ENCODE measurements at places on chromosomes 7 and 10.

GRCh38 chr7:76505168-76506080 is 4.9 kb upstream of the UPK3B start:
- DNase-seq, result no peak

DNA sequence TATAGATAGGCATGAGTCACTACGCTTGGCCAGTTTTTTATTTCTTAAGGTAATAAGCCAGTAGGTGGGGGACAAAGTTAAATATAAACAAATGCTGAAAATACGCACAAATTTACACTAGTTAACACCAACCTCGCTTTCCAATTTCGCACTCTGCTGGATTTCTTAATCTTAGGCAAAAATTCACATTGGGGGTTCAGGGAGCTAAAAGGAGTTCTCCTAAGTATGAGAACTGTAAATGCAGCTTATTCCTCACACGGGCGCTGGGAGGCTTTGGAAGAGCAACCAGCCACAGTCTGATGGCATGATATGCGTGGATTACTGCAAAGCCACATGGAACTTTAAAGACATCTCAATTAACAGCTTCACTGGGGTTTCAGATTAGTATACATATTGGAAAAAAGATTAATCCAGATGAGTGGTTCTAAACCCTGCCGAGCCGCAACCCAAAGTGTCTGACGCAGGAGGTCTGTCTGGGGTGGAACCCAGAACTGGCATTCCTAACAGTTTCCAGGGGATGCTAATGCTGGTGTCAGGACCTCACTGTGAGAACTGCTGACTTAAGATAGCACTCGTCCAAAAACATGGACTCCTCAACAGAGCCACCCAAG is 16.2 kb downstream of the TNS3 start:
- no peak for DNase-seq

DNA sequence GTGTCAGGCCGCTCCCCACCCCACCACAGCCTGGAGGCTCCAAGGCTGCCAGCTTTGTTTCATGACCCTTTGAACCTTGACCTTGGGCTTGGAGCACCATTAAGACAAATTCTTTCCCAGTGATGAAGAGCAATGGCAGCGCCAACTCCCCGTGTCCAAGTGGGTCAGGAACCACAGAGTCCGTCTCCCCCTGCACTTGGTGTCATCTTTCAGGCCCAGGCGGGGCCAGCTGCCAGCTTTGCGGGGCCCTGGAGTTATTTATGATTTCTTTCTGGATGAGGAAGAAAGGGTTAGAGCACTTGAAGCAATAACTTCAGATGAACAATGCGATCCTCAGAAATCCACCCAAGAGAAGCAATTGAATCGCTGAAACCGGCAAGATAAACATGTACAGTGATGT is 110.8 kb downstream of the MYL10 start:
- no peak for DNase-seq

GRCh38 chr7:36522453-36523007 is 132.9 kb downstream of the ANLN start:
- DNase-seq, result no peak

DNA sequence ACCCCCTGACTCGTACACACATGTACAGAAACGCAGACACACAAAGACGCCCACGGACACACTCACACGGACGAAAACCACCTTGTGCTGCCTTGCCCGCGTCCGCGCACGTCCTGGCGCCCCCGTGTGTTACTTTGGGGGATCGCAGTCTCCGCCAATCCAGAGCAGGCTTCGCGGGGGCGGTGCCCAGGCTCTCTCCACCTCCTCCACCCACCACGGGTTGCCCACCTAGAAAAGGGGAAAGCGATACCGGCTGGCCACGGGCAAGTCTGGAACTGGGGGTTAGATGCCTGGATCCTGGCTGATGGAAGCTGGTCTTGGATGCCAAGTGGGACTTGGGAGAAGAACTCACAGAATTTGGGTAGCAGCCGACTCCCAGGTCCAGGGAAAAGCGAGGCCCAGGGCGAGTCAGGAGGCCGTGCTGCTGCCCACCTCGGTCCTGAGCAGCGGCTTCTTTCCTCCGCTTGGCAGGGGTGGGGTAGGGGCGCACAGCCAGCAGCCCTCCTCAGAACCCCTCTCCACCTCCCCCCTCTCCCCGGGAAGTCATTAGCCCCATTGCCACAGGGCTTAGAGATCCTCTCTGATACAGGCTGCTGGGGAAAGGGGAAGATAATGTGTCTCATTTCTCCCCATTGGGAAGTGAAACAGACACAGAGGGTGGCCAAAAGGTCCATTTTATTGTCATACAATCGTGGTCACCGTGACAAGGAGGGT is 4.6 kb upstream of the VGF start:
- DNase-seq, result peak; percentile 62

DNA sequence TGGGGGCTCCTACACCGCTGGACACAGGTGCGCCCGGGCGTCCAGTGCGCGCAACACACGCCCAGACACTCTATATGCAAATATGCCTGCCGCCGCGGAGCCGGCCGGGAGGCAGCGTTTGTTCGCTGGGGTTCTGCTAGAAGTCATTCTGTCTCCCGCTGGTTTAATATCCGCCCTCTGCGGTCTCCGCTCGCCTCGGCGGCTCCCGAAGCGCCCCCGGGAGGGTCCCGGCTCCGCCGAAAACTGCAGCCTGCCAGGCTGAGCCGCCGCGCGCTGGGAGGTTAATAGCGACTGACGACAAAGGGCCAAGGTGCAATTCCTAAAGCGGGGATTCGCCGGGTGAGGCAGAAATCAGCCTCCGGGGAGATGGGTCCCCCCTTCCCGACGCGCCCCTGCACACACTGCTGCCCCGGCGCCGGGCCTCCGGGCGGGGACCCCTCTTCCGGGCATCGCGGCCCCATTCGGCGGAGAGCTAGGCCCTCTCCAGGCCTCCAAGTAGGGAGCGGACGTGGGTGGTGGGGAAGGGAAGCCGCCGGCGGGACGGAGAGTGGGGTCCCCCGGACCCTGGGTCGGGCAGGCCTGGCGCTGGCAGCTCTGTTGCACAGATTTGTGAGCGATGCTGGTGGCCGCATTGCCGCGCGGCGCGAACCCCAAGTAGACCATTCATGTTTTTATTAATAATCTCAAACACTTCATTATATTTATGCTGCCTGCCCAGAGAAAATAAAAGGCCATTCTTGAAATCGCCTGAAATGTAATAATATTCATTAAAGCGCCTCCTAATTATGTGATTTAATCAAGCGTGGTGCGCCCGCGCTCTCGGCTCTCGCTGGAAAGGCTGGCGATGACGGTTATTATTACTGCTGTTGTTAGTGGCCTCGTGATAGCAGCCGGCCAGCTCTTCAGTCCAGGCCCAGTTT is 9.1 kb downstream of the EN2 start:
- no peak for DNase-seq

DNA sequence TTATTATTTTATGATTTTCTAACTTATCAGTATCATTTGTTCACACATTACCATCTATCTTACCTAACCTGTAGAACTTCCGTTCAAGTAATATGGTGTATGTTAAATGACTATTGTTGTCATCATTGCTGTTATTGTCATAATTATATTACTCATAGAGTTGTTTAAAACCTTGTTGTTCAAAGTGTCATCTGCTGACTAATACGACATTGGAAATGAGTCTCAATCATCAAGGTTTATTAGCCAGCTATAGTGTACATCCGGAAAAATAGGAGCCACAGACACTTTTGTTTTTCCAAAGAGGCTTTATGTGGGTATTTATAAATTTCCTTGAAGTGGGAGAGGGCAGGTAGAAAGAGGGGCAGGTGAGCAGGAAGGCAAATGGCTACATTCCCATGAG is 386.9 kb upstream of the LRRTM3 start:
- DNase-seq, result no peak

DNA sequence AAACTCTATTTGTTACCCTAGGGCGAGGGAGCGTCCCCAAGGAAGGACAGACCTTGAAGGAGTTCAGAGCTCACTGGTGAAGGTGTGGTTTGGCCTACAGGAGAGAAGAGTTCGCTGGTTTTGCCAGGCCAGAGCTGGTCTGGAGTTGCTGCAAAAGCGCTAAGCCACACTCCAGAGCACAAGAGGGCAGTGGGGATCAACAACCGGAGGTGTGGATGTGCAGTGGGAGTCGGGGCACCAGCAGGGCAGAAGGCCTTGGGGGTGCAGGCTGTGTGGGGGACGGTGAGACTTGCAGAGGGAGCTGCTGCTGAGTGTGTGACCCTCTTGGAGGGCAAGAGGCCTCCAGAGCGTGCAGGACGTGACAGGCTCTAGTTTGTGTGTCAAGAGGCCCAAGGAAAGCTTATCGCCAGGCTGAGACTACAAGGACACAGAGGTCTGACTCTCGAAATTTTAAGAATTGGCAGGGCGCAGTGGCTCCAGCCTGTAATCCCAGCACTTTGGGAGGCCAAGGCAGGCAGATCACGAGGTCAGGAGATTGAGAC is 14.3 kb upstream of the CUL1 start:
- no peak for DNase-seq

DNA sequence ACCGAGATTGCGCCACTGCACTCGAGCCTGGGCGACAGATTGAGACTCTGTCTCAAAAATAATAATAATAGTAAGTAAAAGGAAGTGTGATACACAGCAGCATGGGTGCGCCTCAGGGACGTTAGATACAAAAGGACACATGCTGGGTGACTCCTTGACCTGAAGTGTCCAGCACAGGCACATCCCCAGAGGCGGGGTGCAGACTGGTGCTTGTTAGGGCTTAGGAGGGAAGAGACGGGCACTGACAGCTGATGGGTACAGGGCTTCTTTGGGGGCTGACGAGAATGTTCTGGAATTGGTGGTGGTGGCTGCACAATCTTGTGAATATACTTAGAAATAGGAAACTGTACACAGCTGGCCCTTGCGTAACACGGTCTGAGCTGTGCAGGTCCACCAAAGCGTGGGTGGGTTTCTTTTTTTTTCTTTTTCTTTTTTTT is 61.8 kb upstream of the DNAJB6 start:
- no peak for DNase-seq

- no peak for DNase-seq
These were observed 221.5 kb upstream of the AOAH start for GRCh38 chr7:36945612-36946400.

DNA sequence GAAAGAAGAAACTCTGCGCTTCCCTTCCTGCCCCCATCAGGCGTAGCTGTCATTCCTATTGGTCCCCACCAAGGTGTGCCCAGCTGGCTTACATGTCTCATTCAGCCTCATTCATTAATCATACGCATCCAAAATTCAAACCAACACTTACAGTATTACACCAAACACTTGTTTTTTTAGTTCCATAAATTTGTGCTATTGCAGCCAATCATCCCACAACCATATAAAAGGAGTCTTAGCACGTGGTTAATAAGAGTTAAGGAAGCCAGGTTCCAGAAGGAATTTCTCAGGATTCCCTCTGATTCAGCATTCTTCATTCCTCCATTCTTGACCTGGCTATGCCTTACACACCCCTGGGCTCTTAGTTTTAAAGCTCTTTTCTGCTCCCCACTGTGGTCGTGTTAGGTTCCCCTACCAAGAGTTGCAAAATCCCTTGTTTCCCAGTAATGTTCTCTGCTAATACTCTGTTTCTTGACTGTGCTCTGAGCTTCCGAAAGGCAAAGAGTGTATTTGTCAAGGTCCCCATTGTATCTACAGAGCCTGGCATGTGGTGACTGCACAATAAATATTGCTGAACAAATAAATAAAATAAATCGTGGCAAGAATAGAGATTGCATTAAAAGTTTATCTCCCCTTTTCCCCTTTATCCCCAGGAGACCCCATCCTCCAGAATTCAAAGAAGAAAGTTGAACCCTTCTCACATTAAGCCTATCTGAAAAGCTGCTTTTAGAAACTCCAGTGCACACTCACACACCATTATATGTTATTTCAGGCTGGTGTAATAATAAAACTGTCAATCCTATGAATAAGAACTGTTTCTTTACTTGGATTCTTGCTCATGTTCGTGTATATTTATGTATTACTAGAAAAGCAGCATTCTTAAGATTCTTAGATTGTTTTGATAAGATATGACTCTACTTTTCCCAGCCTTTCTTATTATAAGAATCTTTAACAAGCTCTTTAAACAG is 514.4 kb downstream of the INHBA start:
- no peak for DNase-seq

GRCh38 chr10:72792288-72792687 is 100.3 kb downstream of the MCU start:
- DNase-seq, result no peak

DNA sequence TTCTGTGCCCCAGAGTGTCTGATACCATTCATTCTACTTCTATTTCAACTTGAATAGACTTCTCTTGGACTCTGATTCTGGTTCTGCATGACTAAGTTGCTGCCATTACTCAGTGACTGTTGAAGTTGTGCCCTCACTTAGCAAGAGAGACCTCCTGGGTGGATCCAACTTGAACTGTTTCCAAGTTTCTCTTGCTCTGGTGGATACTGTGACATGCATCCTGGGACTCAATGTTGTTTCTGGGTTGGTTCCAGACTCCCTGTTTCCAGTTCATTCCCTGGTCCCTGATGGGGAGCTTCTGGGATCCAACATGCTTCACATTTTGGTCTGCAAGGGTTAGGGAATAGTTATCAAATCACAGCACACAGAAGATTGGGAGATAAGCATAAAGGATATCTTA is 26.2 kb upstream of the PRPF18 start:
- no peak for DNase-seq

- no peak for DNase-seq
These were observed 307.2 kb downstream of the SNX13 start for GRCh38 chr7:17633067-17633466.

- DNase-seq, result peak; percentile 30
These were observed 145.6 kb downstream of the PFKFB3 start for GRCh38 chr10:6348096-6348874.

GRCh38 chr10:21972584-21972983 is 30.9 kb downstream of the DNAJC1 start:
- DNase-seq, result no peak

DNA sequence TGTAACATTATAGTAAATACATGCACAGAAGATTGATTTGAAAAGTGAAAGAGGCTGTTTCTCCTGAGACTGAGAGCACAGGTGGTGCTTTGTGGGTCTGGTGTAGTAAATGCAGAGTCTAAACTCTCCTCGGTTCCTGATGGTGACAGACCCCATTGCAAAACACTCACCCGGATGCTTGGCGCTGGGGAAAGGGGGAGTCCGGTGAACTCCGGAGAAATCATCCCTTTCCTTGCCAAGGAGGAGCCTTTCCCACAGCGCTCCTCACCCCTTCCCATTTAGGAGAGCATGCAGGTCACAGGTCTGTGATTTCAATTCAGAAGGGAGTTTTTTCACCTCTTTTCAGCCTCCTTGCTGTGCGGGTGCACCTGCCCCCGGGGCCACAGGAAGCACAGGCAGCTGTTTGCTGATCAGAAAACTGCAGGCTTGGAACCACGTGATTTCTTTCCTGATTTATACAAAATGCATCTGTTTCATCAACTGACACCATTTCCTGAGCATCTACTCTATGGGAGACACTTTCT is 75.6 kb upstream of the LYZL2 start:
- no peak for DNase-seq

GRCh38 chr10:5639066-5639465 is 27.3 kb downstream of the ASB13 start:
- no peak for DNase-seq

DNA sequence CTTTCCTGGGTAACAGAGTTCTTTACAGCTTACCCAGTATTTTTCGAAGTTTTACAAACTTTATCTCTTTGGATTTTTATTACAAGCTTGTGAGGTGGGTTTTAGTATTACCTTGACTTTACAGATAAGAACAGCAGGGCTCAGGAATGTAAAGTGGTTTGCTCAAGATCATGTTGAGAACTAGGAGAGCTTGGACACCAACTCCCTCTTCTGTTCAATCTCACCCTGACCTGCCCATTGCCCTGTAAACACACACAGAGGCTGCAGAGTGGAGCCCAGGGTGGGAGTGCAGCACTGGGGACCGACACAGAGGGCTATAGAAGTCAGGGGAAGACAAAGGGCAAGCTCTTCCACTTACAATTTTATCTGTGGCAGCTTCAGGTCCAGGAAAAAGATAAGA is 4.6 kb upstream of the TSPAN14 start:
- DNase-seq, result no peak

GRCh38 chr7:64768824-64769223 is 25.4 kb upstream of the ZNF138 start:
- DNase-seq, result no peak

All from NK-92 treated with Interleukin-12 subunit alpha and Interleukin-12 subunit beta, amount 100 ng/mL, for 24 hours (cell line).